H9 (cell line): ENCODE measurements at places on chromosomes 7 and 10. TPM values are rescaled to one million over a fixed set of nuclear protein-coding genes. Genes with fewer than 3 reads are reported as not detected.

Gene CCZ1B
- total RNA-seq: 62.6 and 77.0 TPM in 2 replicates

- no peaks in the 10 kb centered on the region for H3K36me3 ChIP-seq
- H3K27ac ChIP-seq: no peak overlapping the region
- no peak for DNase-seq
- H3K4me3 ChIP-seq: no peak overlapping the region
These were observed 444.4 kb downstream of the GATA3 start for GRCh38 chr10:8498881-8499280.

- no peaks in the 10 kb centered on the region for H3K4me1 ChIP-seq
- DNase-seq: no peak
- no peaks in the 10 kb centered on the region for H3K36me3 ChIP-seq
- no peaks in the 10 kb centered on the region for H3K27me3 ChIP-seq
These were observed 76.9 kb upstream of the KMT2C start for GRCh38 chr7:152512706-152513105.

GRCh38 chr10:73439605-73440312 is 6.4 kb upstream of the MSS51 start:
- H3K4me1 ChIP-seq: no peaks in the 10 kb centered on the region
- DNase-seq: no peak
- no peak overlapping the region for H3K4me3 ChIP-seq
- H3K27ac ChIP-seq: no peak overlapping the region
- H3K27me3 ChIP-seq: no peaks in the 10 kb centered on the region
- H3K36me3 ChIP-seq: no peaks in the 10 kb centered on the region; the same call in none of the 2 replicates

Gene SHTN1
- 21.3 and 22.1 TPM in 2 replicates for total RNA-seq

DNA sequence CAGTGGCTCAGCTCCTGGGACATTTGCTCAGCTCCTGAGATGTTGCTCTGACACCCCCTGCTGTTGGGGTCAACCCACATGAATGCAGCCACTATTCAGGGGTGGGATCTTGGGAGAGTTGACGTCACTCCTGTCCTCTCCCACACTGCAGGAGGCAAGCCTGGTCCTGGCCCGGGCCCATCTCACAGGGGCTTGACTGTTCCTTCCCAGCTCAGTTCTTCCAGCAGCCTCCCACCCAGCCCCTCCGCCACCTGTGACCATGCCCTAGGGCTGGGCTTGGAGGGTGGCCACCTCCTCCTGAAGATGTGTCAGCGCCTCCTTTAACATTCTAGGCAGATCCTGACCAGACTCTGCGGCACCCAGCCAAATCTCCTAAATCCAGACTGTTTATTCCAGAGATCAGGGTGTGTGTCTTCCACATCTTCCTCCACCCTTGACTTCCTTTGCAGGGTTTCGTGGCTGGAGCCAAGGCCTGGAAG is 19.1 kb upstream of the OPALIN start:
- H3K4me3 ChIP-seq: no peak overlapping the region
- no peak for DNase-seq
- no peaks in the 10 kb centered on the region for H3K36me3 ChIP-seq
- H3K4me1 ChIP-seq: no peaks in the 10 kb centered on the region; the same call in 1 of the 2 replicates
- no peak overlapping the region for H3K27ac ChIP-seq

- H3K27ac ChIP-seq: no peak overlapping the region
- H3K36me3 ChIP-seq: no peaks in the 10 kb centered on the region
- H3K27me3 ChIP-seq: no peaks in the 10 kb centered on the region
These were observed 4.8 kb upstream of the KCNIP2 start for GRCh38 chr10:101848408-101848807.

DNA sequence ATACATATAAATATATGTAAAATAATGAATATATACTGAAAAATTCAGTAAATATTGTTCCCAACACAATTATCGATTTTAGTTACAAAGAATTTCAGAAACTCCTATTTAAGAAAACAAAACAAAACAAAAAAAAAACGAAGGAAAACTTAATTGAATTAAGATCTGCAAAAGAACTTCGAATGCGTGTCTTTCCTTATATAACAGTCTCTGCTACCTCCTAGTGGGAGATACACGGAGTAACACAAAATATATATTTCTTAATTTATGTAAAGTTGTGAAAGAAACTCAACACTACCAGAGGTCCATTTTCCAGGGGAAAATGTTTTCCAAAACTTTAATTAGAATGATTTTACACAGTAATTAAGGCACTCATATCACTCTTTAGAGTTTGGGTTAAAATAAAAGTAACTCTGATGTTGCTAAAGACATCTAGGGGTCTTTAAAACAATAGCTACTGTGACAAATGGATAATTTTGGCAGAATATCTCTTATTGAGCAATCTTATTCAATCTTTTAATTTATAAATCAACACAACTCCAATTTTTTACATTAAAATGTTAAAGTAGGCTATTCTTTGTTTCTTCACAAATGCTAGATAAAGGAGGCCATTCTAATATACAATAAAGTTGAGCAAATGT is 41.6 kb downstream of the NEBL start:
- H3K4me1 ChIP-seq: no peaks in the 10 kb centered on the region
- no peak overlapping the region for H3K4me3 ChIP-seq
- no peaks in the 10 kb centered on the region for H3K36me3 ChIP-seq
- no peak overlapping the region for H3K27ac ChIP-seq
- DNase-seq: no peak

DNA sequence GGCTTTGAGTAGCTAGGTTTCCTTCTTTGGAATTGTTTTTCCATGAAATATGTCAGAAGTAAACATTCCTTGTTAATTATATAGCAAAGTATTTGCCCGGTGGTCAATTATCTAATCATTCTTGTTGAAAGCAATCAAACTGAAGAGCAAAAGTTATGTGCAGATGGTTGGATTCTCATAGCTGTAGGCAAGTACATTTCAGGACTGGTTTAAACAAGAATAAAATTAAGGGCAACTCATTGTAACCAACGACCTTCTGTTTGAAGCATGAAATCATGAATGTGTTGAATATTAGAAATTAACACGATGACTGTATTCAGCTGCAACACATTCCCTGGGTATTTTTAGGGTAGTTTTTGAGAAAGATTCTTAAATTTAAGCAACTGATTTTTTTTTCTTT is 61.8 kb upstream of the NMT2 start:
- DNase-seq: no peak
- no peaks in the 10 kb centered on the region for H3K4me1 ChIP-seq
- no peak overlapping the region for H3K4me3 ChIP-seq
- no peaks in the 10 kb centered on the region for H3K27me3 ChIP-seq

GRCh38 chr10:83835945-83836745 is 303.2 kb upstream of the GHITM start:
- H3K36me3 ChIP-seq: no peaks in the 10 kb centered on the region
- H3K4me3 ChIP-seq: no peak overlapping the region
- H3K27me3 ChIP-seq: no peaks in the 10 kb centered on the region
- DNase-seq: no peak
- H3K27ac ChIP-seq: no peak overlapping the region
- no peaks in the 10 kb centered on the region for H3K4me1 ChIP-seq

- no peak for DNase-seq
- no peaks in the 10 kb centered on the region for H3K27me3 ChIP-seq
- no peaks in the 10 kb centered on the region for H3K4me1 ChIP-seq
- H3K27ac ChIP-seq: no peak overlapping the region
- H3K4me3 ChIP-seq: no peak overlapping the region
These were observed 57.8 kb downstream of the MINDY3 start for GRCh38 chr10:15802375-15802949.

DNA sequence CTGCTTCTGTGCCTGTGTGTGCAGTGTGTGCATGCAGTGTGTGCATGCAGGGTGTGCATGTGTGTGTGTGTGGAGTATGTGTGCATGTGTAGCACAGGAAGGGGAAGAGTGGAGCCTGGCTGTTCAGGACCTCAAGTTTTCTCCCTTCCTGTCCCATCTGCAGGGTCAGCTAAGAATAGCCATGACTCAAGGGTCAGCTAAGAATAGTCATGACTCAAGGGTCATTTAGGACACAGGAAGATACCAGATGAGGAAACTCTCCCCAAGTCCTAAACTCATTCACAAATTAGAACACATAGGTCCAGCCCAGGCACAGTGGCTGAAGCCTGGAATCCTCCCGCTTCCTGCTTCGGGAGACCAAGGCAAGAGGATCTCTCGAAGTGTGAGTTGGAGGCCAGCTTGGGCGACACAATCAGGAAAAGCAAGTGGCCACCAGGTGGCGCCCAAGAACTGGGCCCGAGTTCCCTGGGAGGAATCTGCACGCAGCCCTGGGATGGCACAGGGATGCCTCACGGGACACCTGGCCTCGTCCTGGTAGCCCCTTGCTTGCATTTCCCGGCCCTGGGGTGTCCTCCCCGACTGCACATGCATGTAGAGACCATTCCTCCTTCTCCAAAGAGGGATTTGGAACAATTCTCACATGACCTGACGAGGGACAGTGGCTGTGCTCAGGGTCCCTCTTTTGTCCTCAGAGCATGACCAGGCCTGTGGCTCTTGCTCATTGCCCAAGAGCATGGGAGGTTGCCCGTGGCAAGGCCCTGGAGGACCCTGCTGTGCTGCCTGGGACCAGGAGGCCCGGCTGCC is 21.4 kb upstream of the VOPP1 start:
- H3K4me1 ChIP-seq: no peaks in the 10 kb centered on the region
- DNase-seq: peak; percentile 83
- no peak overlapping the region for H3K27ac ChIP-seq
- no peaks in the 10 kb centered on the region for H3K36me3 ChIP-seq

GRCh38 chr7:112365551-112365950 is 84.7 kb upstream of the IFRD1 start:
- H3K4me3 ChIP-seq: no peak overlapping the region
- H3K4me1 ChIP-seq: no peaks in the 10 kb centered on the region
- H3K36me3 ChIP-seq: no peaks in the 10 kb centered on the region
- H3K27ac ChIP-seq: no peak overlapping the region
- no peak for DNase-seq

Gene CTAGE8
- 4.9 and 5.1 TPM in 2 replicates for total RNA-seq

Gene FAM180A
- not detected in 2 replicates for total RNA-seq

- no peak overlapping the region for H3K27ac ChIP-seq
- no peak overlapping the region for H3K4me3 ChIP-seq
- H3K36me3 ChIP-seq: no peaks in the 10 kb centered on the region
- H3K27me3 ChIP-seq: no peaks in the 10 kb centered on the region
These were observed 25.5 kb upstream of the VPS41 start for GRCh38 chr7:38934536-38934935.

Gene MUC12
- total RNA-seq: 11.5 and 12.2 TPM in 2 replicates

DNA sequence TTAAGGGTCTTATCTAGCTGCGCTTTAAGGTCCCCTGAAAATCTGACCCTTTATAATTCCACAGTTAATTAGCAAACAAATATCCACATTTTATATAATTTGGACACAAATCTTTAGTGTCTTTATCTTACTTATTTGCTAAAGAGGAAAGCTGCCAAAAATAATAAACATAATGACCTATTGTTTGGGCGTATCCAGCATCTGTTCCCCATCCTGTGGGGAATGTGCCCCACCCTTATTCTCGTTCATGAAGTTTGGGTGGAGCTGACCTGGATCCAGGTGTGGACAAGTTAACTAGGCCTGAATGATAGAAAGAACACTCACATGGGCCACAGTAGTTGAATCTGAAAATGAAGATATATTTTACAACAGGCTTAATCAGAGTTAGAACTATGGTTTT is 218.3 kb downstream of the CRPPA start:
- no peak overlapping the region for H3K4me3 ChIP-seq
- H3K4me1 ChIP-seq: peaks cover 3% of the 10 kb centered on the region; the same call in 1 of the 2 replicates
- no peaks in the 10 kb centered on the region for H3K36me3 ChIP-seq
- DNase-seq: no peak
- no peak overlapping the region for H3K27ac ChIP-seq

Gene ZNF282
- total RNA-seq: 39.0 and 39.9 TPM in 2 replicates

DNA sequence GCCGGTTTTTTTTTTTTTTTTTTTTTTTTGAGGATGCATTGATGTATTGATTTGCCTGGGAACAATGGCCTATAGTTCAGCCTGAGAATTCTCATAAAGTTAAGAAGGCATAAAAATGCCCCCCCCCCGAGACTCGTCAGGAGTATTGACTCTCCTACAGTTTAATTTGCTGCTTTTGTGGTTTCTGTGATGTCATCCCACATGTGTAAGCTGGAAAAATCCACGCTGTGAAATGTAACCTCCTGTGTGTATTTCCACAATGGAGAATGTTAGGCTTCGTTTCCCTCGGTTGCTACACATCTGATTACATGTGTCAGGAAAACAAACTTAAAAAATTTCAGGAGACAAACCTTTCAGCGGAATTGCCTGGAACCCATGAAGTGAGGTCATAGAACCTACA is 117.9 kb downstream of the FANK1 start:
- no peak for DNase-seq
- no peaks in the 10 kb centered on the region; the same call in 1 of the 2 replicates for H3K27me3 ChIP-seq
- H3K27ac ChIP-seq: no peak overlapping the region
- H3K4me1 ChIP-seq: no peaks in the 10 kb centered on the region
- no peak overlapping the region for H3K4me3 ChIP-seq

Gene VWA2
- total RNA-seq: 1.4 and 1.6 TPM in 2 replicates

Gene GHRHR
- total RNA-seq: 5.9 and 7.4 TPM in 2 replicates

DNA sequence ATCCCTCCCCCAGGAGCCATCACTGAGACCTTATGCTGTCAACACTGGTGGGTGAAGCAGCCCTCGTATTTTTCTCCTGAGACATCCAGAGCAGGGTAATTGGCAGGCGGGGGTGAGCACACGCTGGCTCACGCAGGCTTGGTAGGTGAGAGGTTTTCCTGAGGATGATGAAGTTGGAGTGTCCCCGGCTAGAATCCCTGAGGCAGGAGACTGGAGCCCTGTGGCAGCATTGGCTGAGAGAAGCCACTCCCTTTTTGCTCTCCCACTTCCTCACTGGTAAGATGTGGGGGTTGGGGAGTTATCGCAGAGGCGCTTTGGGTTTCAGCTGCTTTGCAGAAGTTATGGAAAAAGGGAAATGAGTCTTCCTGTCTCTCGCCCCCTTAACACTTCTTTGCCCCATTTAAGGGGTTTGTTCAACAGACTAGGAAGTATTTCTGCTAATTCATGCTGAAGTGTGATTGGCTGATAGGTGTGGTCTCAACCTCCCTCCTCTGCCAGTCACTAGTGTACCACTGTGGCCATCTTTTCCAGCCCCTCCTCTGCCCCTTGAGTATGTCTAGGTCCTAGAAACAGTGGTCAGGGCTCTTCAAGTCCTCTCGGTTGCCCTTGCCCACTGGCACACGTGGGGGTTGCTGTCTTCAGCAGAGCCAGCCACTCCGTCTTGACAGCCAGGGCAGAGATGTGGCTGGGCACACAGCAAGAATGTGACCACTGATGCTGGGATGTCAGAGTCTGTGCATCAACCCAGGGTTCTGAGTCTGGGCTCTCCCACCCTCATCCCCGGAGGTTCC is 5.7 kb downstream of the ARPC1B start:
- H3K4me1 ChIP-seq: no peaks in the 10 kb centered on the region
- H3K27me3 ChIP-seq: no peaks in the 10 kb centered on the region
- DNase-seq: no peak
- no peak overlapping the region for H3K27ac ChIP-seq

DNA sequence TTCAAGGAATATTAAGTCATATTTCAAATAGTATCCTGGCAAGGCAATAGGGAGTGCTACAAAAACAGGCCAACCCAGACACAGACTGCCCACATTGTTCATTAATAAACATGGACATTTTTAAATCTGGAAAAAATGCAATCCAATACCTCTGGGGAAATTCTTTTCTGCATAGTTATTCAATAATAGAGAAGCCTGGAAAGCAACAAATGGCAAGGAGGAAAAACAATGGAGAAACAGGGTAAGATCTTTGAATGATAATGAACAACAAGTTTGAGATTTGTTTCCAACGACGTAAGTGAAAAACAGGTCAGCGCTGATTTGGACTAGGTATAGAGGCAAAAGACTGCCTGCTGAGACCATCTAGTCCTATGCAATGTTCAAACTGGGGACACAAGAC is 44.7 kb upstream of the ZNF800 start:
- no peak overlapping the region for H3K27ac ChIP-seq
- no peaks in the 10 kb centered on the region for H3K27me3 ChIP-seq
- H3K4me1 ChIP-seq: 0 out of 2 replicates have a peak, but pooled peaks cover 2% of the 10 kb centered on the region
- DNase-seq: no peak
- no peaks in the 10 kb centered on the region for H3K36me3 ChIP-seq

GRCh38 chr7:132381742-132382472 is 194.4 kb downstream of the PLXNA4 start:
- H3K36me3 ChIP-seq: no peaks in the 10 kb centered on the region
- no peak overlapping the region for H3K27ac ChIP-seq
- DNase-seq: no peak
- no peak overlapping the region for H3K4me3 ChIP-seq
- no peaks in the 10 kb centered on the region for H3K27me3 ChIP-seq

Gene CALN1
- total RNA-seq: 2.8 and 3.3 TPM in 2 replicates
